ENCODE measurements at places on chromosomes 12 and 14.

- no peak for DNase-seq
- H3K36me3 ChIP-seq = no peaks in the 10 kb centered on the region
- no peak overlapping the region for H3K27ac ChIP-seq
- no peaks in the 10 kb centered on the region for H3K4me1 ChIP-seq
- no peaks in the 10 kb centered on the region for H3K27me3 ChIP-seq
Observed at GRCh38 chr14:61615743-61616523, 79.4 kb upstream of the HIF1A start.

DNA sequence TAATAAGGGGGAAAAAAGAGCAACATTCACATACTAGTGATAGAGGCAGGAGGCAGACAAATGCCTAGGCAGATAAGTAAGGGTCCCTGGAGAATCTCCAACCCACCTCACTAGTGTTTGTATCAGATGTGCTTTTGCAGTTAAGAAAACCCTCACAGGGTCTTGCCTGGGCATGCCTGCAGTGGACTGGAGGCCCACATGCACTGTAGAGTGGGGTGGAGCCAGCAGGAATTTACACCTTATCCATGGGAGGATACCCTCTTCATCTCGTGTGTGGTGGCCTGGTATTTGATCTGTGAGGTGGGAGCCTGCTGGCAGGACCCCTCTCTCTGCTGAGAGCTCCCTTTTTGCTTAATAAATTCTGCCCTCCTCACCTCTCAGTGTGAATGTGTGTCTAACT, 238.0 kb upstream of the SLC16A7 start:
- H3K36me3 ChIP-seq = no peaks in the 10 kb centered on the region
- no peak for DNase-seq
- H3K27ac ChIP-seq = no peak overlapping the region
- H3K4me1 ChIP-seq = no peaks in the 10 kb centered on the region
- H3K27me3 ChIP-seq = no peaks in the 10 kb centered on the region
- no peak overlapping the region for H3K4me3 ChIP-seq

DNA sequence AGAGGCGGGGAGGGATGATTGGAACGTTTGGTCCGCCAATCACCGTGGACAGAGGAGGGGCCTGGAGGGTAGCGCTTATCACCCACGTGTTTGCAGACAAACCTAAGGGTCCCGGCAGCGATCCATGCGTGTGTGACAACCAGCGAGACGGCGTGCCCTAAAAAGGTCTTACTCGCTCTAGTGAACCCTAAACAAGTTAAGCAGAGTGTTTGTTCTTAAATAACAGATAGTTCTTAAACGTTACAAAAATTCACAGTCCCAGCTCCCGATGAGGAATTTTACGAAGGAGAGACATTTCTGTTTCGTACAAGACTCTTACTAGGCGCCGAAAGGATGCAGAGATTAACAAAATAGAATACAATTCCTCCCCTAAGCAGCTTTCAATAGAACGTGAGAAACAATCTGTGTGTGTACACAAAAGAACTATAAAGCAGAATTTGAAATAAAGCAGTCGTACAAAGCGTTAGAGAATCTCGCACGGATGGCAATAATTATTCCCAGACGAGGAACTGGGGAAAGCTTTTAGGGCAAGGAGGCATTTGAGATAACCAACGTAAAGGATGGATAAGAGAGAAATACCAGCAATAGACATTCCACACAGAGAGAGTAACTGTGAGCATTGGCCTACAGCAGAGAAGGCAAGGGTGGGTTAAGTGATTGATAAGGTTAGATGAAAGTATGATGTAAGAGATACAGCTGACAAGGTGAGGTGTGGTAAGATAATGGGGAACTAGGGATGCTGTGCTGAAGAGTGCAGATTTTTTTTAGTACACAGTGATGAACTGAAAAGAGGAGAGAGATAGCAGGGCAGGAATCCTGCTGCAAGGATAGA, 831 bp upstream of the RPS6KA5 start:
- H3K27me3 ChIP-seq = no peaks in the 10 kb centered on the region
- no peak overlapping the region for H3K27ac ChIP-seq
- H3K4me1 ChIP-seq = no peaks in the 10 kb centered on the region
- no peaks in the 10 kb centered on the region for H3K36me3 ChIP-seq
- no peak for DNase-seq
- H3K4me3 ChIP-seq = peak overlapping the region; percentile 54

DNA sequence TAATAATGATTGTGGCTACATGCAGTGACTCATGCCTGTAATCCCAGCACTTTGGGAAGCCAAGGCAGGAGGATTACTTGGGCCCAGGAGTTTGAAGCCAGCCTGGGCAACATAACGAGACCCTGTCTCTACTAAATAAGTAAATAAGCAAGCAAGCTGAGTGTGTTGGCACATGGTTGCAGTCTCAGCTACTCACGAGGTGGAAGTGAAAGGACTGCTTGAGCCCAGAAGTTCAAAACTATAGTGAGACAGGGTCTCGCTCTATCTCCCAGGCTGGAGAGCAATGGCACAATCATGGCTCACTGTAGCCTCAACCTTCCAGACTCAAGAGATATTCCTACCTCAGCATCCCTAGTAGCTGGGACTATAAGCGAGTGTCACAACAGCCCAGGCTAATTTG, 64.7 kb downstream of the RPS6KA5 start:
- no peaks in the 10 kb centered on the region for H3K27me3 ChIP-seq
- H3K4me3 ChIP-seq = no peak overlapping the region
- H3K27ac ChIP-seq = no peak overlapping the region

GRCh38 chr12:11601647-11602046, 47.8 kb upstream of the ETV6 start:
- H3K4me1 ChIP-seq = no peaks in the 10 kb centered on the region
- no peak for DNase-seq
- no peak overlapping the region for H3K4me3 ChIP-seq

DNA sequence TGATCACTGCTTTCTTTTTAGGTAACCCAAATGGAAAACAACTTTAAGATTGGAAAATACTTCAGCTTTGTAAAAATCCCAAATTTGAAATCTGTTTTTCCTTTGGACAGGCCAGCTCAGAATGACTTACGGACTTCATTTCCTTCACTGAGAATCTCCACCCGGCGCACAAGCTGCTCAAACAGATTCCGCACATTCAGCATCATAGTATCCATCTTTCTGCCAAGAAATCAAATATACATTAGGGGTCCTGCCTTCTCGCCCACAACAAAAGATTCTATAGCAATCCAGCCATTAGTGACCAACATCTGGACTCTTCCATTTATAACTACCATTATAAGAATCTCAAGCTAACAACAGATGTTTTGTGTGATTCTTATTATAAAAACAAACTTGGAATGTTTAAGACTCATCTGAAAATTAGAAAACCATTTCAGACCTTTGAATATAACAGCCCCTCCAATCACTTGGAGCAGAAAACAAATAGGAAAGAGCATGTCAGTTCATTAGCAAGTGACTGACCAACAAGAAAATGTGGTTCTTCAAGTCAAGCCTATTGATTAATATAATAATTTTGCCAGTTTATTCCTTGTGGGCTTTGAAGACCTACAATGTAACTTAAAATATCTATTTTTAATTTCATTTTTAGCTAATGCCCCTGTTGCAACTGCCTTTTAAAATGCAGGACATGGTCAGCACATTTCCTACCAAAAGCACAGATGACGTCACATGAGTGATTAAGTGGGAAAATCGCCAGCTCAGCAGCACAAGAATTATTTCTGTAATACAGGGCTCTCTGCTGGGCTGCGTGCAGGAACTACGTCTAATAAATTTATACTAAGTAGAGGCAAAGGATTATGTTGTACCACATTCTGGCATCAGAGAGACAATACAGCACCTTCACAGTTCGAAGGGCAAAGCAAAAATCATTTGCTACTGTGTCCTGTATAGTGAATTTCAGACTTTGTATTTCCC, 8.5 kb downstream of the RACGAP1 start:
- no peaks in the 10 kb centered on the region for H3K27me3 ChIP-seq
- no peaks in the 10 kb centered on the region for H3K36me3 ChIP-seq
- peak; percentile 80 for DNase-seq
- H3K4me1 ChIP-seq = no peaks in the 10 kb centered on the region
- H3K4me3 ChIP-seq = no peak overlapping the region

- H3K27me3 ChIP-seq = no peaks in the 10 kb centered on the region
- no peak for DNase-seq
- no peak overlapping the region for H3K4me3 ChIP-seq
- no peak overlapping the region for H3K27ac ChIP-seq
- H3K36me3 ChIP-seq = no peaks in the 10 kb centered on the region
Observed at GRCh38 chr12:116520801-116521471, 38.2 kb upstream of the MAP1LC3B2 start.

DNA sequence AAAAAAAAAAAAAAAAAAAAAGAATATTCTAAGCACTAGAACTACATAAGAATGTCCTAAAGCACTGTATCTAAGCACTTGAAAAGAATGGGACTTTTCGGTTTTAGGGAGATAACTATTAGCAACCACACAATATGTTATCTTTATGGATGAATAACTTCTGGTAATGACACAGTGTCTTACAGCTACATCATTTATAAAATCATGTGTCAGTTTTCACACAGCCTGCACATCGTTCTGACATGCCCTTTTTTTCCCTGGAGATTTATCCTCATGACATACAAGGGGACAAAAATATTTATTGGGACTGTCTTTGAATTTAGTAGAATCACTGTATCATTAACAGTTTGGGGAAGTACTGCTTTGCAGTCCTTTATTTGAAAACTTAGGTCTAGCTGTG, 17.3 kb downstream of the TMEM19 start:
- H3K36me3 ChIP-seq = peaks cover 2% of the 10 kb centered on the region
- no peak overlapping the region for H3K4me3 ChIP-seq
- H3K27me3 ChIP-seq = no peaks in the 10 kb centered on the region
- no peaks in the 10 kb centered on the region for H3K4me1 ChIP-seq

DNA sequence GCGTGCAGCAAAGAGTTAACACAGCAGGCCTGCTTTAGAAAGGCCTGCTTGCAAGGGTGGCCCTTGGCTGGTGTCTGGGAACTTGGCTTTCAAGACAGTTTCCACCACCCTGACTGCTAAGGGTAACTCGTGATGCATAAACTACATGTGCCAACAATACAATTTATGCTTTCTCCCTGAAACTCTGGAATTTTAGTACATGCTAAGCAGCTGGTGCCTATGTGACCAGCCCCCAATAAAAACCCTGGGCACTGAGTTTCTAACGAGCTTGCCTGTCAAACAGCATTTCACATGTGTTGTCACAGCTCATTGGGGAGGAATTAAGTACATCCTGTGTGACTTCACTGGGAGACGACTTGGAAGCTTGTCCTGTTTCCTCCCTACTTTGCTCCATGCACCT, 133.1 kb downstream of the SLC5A8 start:
- peaks cover 10% of the 10 kb centered on the region for H3K4me1 ChIP-seq
- H3K27ac ChIP-seq = peak overlapping the region; percentile 77
- H3K4me3 ChIP-seq = no peak overlapping the region
- no peak for DNase-seq

- H3K4me3 ChIP-seq = no peak overlapping the region
- no peak overlapping the region for H3K27ac ChIP-seq
Observed at GRCh38 chr12:1540690-1541089, 53.7 kb downstream of the FBXL14 start.

GRCh38 chr12:32076941-32077340, 29.7 kb upstream of the BICD1 start:
- no peaks in the 10 kb centered on the region for H3K27me3 ChIP-seq
- H3K4me3 ChIP-seq = no peak overlapping the region
- no peaks in the 10 kb centered on the region for H3K36me3 ChIP-seq

DNA sequence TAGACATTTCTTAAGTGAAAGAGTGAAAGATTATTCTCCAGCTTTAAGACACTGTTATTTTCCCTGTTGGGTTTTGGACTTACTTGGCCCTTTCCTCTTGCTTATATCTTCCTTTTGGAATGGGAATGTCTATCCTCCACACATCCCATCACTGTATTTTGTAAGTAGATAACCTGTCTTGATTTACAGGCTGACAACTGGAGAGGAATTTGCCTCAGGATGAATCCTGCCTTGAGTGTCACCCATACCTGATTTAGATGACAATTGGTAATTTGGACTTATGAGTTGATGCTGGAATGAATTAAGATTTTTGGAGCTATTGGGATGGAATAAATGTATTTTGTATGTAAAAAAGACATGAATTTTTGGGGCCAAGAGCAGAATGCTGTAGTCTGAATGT, 74.2 kb upstream of the KICS2 start:
- H3K36me3 ChIP-seq = no peaks in the 10 kb centered on the region
- no peak overlapping the region for H3K27ac ChIP-seq

- no peak overlapping the region for H3K27ac ChIP-seq
- no peak for DNase-seq
- no peaks in the 10 kb centered on the region for H3K36me3 ChIP-seq
- H3K4me3 ChIP-seq = no peak overlapping the region
- no peaks in the 10 kb centered on the region for H3K4me1 ChIP-seq
Observed at GRCh38 chr14:61033054-61033453, 52.0 kb downstream of the SLC38A6 start.

- H3K4me1 ChIP-seq = no peaks in the 10 kb centered on the region
- H3K4me3 ChIP-seq = no peak overlapping the region
- no peaks in the 10 kb centered on the region for H3K36me3 ChIP-seq
- no peaks in the 10 kb centered on the region for H3K27me3 ChIP-seq
- no peak for DNase-seq
Observed at GRCh38 chr14:78997811-78998210, 827.6 kb downstream of the NRXN3 start.

- no peak overlapping the region for H3K4me3 ChIP-seq
- H3K4me1 ChIP-seq = no peaks in the 10 kb centered on the region
- H3K27me3 ChIP-seq = no peaks in the 10 kb centered on the region
- DNase-seq = no peak
- H3K27ac ChIP-seq = no peak overlapping the region
Observed at GRCh38 chr14:76090616-76091391, 60.9 kb upstream of the GPATCH2L start.

Measured in aorta (tissue), 5 donors.